ENCODE measurements at places on chromosomes 4 and X.

GRCh38 chrX:136750364-136750763, 30.4 kb downstream of the ARHGEF6 start:
- DNase-seq = no peak

- no peak for DNase-seq
These were observed 436.4 kb downstream of the PCDH19 start for GRCh38 chrX:99973572-99974226.

GRCh38 chrX:122512561-122513072, 671.5 kb upstream of the GRIA3 start:
- DNase-seq = no peak

DNA sequence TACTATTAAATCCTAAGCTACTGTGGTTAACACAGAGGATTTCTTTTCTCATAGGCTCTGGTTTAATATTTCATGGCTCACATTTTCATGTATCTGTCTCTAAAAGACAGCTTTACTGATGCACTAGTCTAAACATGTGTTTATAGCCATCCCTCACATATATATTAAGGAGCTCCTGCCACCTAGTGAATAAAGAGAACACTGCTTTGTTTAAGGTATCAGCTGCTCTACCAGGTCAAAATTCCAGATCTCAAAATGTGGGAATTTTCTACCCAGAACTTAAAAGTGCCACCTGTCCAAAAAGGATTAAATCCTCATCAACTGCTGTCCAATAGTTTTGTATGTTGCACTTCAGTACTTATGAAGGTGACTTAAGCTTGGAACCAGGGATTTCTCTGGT, 188.5 kb upstream of the TEX13C start:
- peak; percentile 3 for DNase-seq

DNA sequence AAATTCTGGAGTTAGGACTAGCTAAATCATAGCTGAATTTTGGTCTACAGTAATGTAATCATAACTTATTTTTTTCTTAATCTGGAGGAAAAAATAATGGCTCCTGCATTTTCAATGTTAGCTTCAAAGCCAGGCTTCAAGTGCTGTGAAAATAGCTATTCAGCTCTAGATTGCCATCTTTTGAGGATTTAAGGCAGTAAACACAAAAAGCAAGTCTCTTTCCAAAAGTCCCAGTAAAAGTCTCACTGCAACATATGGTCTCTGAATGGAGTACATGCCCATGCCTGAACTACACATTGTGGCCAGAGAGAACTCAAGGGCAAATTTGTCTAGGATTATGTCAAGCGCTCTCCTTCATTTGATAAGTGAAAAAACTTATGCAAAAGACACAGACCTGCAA, 720.9 kb downstream of the FSTL5 start:
- no peak for DNase-seq

GRCh38 chr4:145130130-145130529, 32.0 kb downstream of the ABCE1 start:
- no peak for DNase-seq

- no peak for DNase-seq
These were observed 124.1 kb upstream of the SPIN4 start for GRCh38 chrX:63475200-63475599.

DNA sequence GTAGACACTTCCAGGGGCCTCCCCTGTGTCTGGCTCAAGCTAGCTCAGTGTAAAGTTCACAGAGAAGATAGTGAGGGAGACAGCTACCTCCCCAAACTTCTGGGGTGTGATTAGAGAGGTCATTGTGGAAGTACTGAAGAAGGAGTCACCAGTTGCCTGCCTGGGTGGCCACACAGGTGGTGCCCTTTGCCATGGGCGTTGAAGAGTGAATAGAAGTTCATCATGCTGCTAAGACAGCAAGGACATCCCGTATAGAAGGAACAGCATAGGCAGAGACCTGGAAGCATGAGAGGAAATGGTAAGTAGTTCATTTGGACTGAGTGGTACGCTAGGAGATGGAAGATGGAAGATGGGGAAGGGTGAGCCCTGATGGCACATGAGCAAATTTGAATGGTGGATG, 110.1 kb downstream of the PJA1 start:
- no peak for DNase-seq

GRCh38 chr4:2743518-2744445, 12.4 kb downstream of the TNIP2 start:
- DNase-seq = no peak

- DNase-seq = no peak
These were observed 194.4 kb upstream of the LDB2 start for GRCh38 chr4:17092736-17093437.

DNA sequence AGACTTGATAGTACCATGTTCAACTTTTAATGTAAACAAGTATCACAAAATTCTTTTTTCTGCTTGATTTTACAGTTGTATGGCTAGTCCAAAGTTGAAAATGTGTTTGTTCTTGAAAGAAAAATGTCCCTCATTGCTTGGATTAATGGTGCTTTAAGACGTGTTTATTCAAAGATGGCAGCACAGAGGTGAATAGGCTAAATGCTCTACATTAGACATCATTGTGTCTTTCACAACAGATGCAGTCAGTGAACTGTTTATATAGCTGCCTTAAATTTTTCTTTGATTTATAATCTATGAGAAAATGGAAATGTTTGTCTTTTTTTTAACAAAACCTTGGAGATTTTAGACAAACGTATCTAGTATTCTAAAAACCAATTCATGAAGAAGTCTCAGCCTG, 137.3 kb downstream of the BMPR1B start:
- no peak for DNase-seq

- no peak for DNase-seq
These were observed 3.9 kb downstream of the KIT start for GRCh38 chr4:54661686-54662085.

DNA sequence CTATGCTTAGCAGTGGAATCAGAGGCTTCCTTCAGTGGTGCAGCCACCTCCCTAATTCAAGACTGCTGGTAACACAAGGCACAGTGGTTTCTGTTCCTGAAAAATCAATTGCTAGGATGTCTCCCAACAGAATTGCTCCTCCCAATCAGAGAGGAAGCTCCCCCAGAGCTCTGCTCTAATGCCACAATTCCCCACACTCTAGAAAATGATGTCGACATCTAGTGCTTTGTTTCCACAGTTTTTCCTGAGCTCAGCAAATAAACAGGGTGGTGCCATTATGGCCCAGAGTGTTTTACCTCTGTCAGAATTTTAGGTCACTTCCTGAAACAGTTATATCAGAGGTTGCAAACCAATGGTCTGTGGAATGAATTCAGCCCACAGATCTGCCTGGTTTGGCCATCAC, 24.7 kb downstream of the TAB3 start:
- DNase-seq = no peak

- DNase-seq = no peak
These were observed 767 bp upstream of the SMIM20 start for GRCh38 chr4:25913056-25913850.

- DNase-seq = no peak
These were observed 145.7 kb downstream of the RELL1 start for GRCh38 chr4:37540486-37540885.

DNA sequence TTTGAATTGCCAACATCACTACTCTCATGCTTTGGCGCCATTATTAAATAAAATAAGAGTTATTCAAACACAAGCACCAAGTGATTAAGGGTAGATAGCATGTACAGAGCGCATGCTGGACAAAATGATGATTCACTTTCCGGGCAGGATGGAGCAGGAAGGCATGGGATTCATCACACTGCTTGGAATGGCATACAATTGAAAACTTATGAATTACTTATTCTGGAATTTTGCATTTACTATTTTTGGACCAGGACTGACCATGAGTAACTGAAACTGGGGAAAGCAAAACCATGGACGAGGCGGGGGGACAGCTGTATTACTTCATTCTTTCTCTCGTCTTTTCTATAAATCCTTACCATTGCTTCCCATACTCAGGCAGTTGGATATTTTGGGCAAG, 28.5 kb upstream of the FGF5 start:
- no peak for DNase-seq

DNA sequence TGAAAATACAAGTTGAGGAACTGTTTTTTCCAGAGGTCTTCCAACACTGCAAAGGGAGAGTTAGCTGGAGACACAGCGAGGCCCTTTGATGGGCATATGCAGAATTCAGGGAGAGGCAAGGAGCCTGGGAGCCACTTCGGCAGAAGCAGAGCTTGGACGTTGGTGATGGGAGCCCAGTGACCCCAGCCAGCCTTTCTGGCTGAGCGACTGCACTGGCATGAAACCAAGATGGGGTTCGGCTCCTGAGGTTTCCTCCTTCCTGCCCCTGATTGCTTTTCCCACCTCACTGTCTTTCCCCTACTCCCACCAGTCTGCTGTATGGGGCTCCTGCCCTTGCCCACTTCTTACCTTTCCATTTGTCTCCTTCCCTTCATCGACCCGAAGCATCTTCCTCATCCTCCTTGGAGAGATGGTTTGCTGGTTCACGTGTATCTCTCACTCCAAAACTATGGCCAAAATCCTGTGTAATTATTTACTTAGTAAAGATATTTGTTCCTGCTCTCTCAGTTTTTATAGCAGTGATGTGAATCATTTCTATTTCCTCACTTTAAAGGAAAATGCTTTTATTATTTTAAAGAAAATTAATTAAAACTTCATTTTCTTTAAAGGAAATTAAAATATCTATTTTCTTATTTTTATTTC, 100.5 kb downstream of the NFKB1 start:
- no peak for DNase-seq

DNA sequence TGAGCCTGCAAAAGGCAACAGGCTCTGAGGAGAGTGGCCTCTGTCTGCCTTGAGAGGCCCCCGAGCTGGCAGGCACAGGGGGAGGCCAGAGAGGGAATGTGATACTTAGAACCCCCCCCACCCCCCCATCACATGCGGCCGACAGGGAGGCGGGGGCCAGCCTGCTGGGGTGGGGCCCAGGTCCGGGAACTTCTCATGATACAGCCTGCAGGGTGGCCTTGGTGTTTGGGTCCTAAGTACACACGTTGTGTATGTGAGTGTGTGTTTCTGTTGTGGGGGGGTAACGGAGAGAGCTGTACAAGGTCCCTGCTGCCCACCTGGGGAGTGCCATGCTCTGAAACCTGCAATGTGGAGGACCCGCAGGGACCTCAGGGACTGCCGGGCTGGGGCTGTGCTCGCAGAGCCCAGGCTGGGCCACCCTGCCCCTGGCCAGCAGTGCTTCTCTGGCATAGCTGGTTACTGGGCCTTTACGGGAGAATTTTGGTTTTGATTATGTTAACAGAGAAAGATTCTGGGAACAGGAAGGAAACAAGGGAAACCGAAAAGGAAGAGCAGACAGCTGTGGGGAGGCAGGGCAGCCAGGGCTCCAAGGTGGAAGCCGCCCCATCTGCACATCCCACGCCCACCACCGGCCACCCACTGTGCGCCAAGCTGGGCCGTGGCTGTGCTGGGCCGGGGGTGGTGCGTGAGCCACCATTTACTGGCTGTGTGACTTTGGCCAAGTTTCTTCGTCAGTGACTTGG, 19.9 kb downstream of the SH3BP2 start:
- DNase-seq = no peak

DNA sequence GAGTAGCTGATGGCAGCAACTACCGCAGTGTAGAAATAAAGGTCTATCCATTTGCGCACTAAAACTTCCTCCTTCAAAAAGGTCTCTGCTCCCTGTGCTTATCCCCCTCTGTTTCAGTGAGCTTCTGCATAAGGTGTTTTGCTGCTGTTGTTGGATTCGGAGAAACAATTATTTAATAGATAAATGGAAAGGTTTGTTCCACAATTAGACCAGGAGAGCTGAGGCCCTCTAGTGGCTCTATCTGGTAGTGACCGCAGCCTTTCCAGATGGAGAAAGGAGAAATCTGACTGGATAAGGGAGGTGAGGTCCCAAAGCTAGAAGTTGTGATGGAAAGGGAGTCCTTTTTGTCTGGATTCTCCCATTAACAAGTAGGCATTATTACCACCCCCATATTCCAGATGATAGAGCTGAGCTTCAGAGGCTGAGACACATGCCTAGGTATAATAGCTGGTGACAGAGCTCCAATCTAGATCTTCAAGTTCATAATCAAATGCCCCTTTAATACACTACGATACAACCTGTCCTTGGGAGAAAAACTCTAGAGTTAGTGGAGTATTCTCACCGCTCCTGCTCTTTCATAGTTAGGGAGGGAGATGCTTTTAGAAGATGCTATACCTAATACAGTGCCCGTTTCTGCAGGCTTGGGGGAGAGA, 5.1 kb upstream of the GABRQ start:
- DNase-seq = peak; percentile 26

- no peak for DNase-seq
These were observed 36.6 kb upstream of the GPR78 start for GRCh38 chr4:8543623-8544022.

GRCh38 chr4:8886612-8887406, 15.2 kb upstream of the HMX1 start:
- no peak for DNase-seq

DNA sequence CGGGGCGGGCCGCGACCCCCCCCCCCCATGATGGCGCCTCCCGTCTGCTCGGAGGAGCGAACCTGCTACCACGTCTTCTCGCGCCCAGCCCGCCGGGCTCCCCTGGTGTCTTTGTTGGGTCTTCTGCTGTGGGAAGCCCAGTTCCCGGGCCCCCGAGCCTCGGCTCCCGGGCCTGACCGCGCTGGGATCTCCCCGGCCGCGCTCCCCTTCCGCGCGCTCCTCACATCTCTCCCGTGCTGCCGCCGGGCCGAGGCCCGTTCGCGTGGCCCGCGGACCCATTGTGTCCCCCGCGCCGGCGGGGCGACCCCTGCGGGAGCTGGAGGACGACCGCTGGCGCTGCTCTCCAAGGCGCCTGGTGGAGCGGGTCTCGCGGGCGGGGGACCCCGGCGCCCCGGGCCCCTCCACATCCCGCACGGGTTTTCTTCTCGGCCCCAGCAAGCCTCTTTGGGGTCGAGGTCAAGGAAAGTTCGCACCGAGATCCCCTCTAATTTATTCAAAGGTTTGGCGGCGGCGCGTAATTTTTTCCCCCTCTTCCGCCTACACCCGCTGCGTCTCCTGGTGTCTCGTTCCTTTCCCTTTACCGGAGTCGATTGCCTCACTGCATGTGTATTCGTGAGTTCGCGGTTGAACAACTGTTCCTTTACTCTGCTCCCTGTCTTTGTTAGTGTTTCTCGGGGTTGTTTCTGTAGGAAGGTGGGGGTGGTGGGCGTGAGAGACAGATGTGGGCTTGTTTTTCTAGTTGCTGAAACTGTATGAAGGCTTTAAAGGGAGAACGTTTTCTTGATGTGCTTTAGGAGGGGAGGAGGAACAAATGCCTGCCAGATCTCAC, 770 bp downstream of the SMAD1 start:
- peak; percentile 64 for DNase-seq

DNA sequence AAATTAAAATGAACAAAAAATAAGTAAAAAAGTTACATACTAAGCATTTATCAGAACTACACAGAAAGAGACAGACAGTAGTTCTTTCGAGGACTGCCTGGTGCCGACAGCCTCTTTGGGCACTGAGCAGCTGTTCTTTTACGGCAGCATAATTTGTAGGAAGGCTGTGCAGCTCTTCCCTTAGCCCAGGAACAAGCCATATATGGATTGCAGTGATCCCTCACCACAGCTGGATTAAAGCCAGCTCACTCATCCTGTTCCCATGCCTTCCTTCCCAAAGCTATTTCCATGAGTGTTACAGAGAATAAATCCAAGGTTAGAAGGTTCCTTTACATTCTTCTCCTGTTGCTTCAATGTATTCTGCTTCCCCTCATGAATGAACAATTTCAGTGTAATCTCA, 71.7 kb downstream of the DDX60L start:
- DNase-seq = no peak

- DNase-seq = no peak
These were observed 202.8 kb upstream of the GRID2 start for GRCh38 chr4:92100975-92101374.
